Stimulated activated CD8-positive, alpha-beta memory T cell treated with anti-CD3 and anti-CD28 coated beads, Interleukin-4, amount 100 ng/mL, for 1 hour (primary cell): ENCODE measurements at places on chromosomes 13 and 19.

DNA sequence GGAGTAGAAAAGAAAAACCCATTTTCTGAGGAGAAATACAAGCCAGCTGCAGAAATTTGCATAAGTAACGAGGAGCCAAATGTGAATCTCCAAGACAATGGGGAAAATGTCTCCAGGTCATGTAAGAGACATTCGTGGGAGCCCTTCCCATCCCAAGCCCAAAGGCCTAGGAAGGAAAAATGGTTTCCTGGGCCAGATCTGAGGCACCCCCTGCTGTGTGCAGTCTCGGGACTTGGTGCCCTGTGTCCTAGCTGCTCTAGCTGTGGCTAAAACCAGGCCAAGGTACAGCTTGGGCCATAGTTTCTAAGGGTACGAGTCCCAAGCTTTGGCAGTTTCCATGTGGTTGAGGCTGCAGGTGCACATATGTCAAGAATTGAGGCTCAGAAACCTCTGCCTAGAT is 444.9 kb downstream of the PCDH20 start:
- DNase-seq = no peak

GRCh38 chr19:1455336-1456120 is 5.6 kb downstream of the APC2 start:
- DNase-seq = no peak

DNA sequence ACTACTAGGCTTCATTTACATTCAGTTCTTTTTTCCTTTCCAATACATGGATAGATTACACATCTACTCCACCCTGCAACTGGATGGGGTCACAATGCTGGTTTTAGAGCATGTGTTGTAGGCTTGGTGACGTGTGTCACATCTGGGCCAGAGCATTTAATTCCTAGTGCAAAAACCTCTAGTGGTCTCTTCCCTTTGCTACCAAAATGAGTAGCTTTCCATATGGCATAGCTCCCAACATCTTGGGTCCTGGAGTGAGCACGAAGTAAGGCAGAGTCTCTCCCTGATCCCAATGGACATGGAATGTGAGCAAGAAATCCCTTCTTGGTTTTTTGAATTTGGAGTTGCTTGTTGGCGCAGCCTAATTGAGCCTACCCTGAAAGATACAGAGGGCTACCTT is 51.7 kb downstream of the TNFSF11 start:
- DNase-seq = no peak

GRCh38 chr13:83503424-83503823 is 378.9 kb downstream of the SLITRK1 start:
- no peak for DNase-seq

DNA sequence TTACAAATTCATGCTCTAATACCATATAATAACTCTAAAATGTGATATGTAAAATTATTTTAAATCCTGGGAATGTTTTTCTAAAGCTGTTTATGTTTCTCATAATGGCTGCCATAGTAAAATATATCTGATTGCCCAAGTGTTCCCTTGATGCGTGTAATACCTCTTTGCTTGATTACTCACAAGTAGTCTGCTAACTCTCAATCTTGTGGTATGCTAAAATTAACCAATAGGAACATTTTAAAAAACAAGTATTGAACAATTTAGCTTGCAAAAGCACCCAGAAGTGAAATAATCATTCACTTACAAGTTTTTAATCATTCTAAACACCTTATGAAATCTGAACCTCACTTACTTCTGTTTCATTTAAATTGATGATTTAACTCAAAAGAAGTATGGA is 386.0 kb upstream of the ATXN8OS start:
- no peak for DNase-seq

DNA sequence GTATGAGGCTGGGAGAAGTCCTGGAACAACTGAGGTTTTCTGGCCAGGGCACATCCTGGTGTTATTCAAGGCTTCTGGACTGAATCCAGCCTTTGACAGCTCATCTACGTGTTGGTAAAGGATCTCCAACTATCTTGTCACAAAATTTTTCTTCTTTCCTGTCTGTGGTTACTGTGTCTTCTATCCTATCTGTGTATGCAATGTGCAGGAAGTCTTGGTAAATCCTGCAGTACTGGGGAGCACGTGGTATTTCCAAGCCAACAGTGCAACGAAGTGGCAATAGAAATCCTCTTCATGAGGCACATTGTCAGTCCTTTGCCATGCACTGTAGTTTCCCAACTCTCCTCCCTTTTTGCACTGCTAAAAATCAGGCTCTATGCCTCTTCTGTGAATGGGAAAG is 86.7 kb downstream of the ZNF100 start:
- no peak for DNase-seq

GRCh38 chr13:33678906-33679657 is 138.9 kb upstream of the RFC3 start:
- no peak for DNase-seq
